ENCODE measurements at places on chromosomes 12 and 14. TPM values are rescaled to one million over a fixed set of nuclear protein-coding genes. Genes with fewer than 3 reads are reported as not detected.

The KERA gene
- not detected for total RNA-seq

The TTC6 gene
- total RNA-seq, result 0.54 TPM

The CACNA1C gene
- total RNA-seq, result 0.03 TPM

The KRT74 gene
- not detected for total RNA-seq

The MORN3 gene
- 0.72 TPM for total RNA-seq

The POLE2 gene
- 17.4 TPM for total RNA-seq

The LGALS3 gene
- 146 TPM for total RNA-seq

The SERPINA9 gene
- not detected for total RNA-seq

The FAM90A1 gene
- not detected for total RNA-seq

The ARHGAP9 gene
- 0.92 TPM for total RNA-seq

The CLECL1 gene
- total RNA-seq, result not detected

The ACVRL1 gene
- total RNA-seq, result 0.36 TPM

The GXYLT1 gene
- total RNA-seq, result 17.4 TPM

Measured in Panc1 (cell line).